Endothelial cell of umbilical vein (primary cell): ENCODE measurements at places on chromosomes 13 and 19. TPM values are rescaled to one million over a fixed set of nuclear protein-coding genes. Genes with fewer than 3 reads are reported as not detected.

The ZNF835 gene
- 0.01 TPM in 1 of 2 replicates, not detected in the other for polyA plus RNA-seq

The ZNF442 gene
- 0.11 and 0.21 TPM in 2 replicates for polyA plus RNA-seq

The NLRP12 gene
- polyA plus RNA-seq: 0.27 and 0.46 TPM in 2 replicates

The STOML3 gene
- not detected in 2 replicates for polyA plus RNA-seq

The SETDB2 gene
- 0.86 and 1.5 TPM in 2 replicates for polyA plus RNA-seq

The ARHGAP45 gene
- polyA plus RNA-seq: 6.9 and 7.5 TPM in 2 replicates

The ZNF99 gene
- polyA plus RNA-seq: not detected in 2 replicates

The NLRP4 gene
- polyA plus RNA-seq: not detected in 2 replicates

The NMRK2 gene
- not detected in 2 replicates for polyA plus RNA-seq

The UQCRFS1 gene
- 33.8 and 38.5 TPM in 2 replicates for polyA plus RNA-seq

The MYPOP gene
- polyA plus RNA-seq: 3.9 TPM in 2 replicates

The CYP2B6 gene
- polyA plus RNA-seq: not detected in 2 replicates
